ENCODE measurements at places on chromosomes 6 and 20. TPM values are rescaled to one million over a fixed set of nuclear protein-coding genes. Genes with fewer than 3 reads are reported as not detected.
A peak's percentile ranks its signal among the peaks of the same experiment; 100 is the strongest.

GRCh38 chr6:89596056-89596455 is 42.5 kb downstream of the LYRM2 start:
- no peak for DNase-seq

- no peak for DNase-seq
Observed at GRCh38 chr6:138310821-138311220, 66.9 kb upstream of the SMIM28 start.

DNA sequence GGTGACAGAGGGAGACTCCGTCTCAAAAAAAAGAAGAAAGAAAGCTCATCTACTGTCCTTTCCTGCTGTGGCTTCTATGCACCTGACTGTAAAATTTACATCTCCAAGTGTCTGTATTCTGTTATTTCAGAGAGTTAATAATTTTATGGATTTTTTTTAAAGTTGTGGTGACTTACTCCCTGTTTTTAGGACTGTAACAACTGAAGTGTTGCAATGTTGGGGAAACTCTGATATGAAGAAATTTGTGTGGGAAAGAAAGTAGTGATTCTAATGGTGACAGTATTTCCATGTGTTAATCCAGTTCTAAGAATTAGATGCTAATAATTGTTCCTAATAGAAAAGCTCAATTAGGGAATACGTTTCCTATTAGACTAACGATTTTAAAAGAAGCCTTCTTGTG is 27.4 kb downstream of the STX11 start:
- no peak for DNase-seq

- no peak for DNase-seq
Observed at GRCh38 chr6:10082385-10082784, 332.5 kb downstream of the TFAP2A start.

GRCh38 chr6:134267917-134268361 is 50.0 kb downstream of the SGK1 start:
- no peak for DNase-seq

DNA sequence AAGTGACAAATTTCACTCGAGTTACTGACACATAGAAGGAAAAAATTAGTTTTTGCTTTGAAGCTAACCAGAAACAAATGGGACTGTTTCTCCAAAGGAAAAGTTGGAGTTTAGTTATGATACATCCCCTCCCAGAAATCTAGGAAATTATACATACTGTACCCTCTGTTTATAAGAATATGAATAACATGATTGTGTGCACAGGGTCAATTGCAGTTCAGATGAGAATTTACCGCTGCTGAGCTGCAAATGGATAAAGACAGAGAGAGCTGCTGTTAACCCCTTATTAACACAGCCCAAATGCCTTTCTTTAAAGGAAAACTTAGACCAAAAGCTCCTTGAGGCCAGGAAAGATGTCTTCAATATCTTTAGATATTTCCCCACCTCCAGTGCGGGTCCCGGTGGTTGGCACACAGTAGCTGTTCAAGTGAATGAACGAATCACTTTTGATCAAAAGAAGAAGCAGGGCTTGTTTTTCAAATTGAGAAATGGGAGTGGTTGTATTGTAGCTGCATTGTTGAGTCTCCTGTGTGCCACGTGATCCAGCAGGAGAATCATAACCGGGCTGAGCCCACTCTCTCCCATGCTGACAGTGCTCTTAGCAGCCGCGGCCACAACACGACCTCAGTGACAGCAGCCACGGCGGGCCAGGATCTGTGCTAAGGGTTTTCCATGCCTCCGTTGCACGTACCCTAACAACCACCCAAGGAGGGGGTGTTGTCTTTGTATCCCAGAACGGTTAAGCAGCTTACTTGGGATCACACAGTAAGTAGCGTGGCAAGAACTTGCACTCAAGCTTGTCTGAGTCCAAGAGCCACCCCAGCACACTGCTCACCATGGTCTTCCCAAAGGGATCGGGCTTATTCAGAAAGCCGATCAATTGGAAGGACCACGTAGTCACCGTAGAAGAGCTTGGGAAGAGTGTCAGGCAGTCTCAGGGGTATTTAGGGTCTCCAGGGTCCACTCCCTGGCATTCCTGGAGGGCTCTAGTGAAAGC is 53.5 kb upstream of the BMP6 start:
- DNase-seq = no peak

GRCh38 chr6:5529733-5530132 is 268.4 kb downstream of the FARS2 start:
- DNase-seq = no peak

- DNase-seq = peak; percentile 88
Observed at GRCh38 chr20:45993197-45993951, 15.3 kb upstream of the MMP9 start.

DNA sequence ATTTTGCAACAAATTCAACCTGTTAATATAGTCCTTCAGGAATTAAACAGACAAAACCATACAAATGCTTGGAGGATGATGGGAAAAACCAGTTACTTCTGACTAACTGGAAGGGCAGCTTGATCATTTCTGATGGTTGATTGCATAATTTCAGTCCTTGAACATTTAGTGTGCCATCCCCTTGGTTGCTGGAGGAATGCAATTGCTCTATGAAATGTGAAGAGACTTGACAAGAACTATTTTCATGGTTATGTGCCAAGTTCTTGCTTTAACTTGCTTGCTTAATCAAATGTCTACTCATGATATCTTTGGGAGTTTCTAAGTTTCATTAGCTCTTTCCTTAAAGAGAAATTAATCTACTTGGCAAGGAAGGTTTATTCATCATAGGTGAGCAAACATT is 45.2 kb downstream of the ANKEF1 start:
- no peak for DNase-seq

DNA sequence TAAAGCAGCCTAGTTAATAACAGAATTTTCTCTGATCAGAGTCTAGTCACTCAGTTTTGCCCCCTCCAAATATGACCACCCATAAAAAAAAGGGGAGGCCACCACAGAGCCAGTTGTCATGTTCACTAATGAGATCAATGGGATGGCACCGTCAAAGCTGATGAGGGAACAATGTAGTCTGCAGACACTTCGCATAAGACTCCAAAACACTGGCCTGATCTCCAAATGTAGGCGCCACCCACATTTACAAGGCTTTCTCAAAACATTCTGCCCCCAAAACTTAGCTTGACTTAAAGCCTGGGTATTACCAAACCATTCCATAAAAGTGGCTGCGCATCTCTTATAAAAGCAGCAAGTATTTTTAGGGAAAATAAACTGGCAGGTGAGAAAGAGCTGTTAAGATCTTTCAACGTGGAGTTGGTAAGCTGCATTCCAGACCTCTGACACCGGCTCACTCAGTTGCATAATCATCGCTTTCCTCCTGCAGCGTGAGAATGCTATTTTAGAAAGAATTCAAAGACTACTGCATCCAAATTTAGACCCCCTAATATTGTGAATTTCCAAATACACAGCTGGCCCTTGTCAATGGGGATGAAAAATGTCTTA is 59.3 kb downstream of the TBC1D7 start:
- DNase-seq = no peak

DNA sequence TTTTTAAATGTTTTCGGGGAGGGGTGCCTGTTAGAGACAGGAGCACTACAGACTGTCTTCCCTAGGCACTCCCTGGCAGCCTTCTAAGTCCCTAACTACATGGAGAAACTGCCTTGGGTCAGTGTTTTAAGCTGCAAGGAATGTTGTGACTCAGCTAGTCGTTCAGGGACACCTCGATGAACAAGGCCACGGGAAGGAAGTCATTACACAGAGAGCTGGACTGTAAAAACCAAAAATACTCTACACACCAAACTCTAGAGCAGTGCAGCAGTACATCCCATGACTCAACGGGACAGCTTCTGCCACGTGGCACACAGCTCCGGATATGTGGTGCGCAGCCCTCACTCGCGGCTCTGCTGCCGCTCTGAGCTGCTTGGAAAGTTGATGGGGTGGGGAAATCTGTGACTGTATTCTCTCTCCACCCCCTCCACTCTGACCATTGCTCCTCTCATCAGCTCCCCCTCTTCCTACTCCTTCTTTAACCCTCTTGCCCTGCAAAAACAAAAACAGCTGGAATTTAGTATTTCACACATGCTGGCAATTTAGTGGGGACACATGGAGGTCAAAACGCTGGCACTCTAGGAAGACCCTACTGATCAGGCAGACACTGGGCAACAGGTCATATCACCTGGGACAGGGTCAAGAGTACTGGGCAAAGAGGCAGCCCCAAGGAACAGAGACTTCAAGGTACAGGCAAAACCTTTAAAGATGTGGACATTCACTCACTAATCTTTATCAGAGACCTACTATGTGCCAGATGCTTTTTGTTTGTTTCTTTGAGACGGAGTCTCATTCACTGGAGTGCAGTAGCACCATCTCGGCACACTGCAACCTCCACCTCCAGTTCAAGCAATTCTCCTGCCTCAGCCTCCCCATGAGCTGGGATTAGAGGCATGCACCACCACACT is 10.9 kb upstream of the LPIN3 start:
- peak; percentile 97 for DNase-seq

The LPA gene
- not detected for total RNA-seq

The LTA gene
- total RNA-seq = not detected

The DEFB129 gene
- total RNA-seq = not detected

The CCR6 gene
- total RNA-seq = not detected

The PDYN gene
- not detected for total RNA-seq

The SNAP25 gene
- total RNA-seq = 1.8 TPM

The ALDH8A1 gene
- total RNA-seq = 0.29 TPM
